ENCODE measurements at places on chromosomes 5 and 9.

DNA sequence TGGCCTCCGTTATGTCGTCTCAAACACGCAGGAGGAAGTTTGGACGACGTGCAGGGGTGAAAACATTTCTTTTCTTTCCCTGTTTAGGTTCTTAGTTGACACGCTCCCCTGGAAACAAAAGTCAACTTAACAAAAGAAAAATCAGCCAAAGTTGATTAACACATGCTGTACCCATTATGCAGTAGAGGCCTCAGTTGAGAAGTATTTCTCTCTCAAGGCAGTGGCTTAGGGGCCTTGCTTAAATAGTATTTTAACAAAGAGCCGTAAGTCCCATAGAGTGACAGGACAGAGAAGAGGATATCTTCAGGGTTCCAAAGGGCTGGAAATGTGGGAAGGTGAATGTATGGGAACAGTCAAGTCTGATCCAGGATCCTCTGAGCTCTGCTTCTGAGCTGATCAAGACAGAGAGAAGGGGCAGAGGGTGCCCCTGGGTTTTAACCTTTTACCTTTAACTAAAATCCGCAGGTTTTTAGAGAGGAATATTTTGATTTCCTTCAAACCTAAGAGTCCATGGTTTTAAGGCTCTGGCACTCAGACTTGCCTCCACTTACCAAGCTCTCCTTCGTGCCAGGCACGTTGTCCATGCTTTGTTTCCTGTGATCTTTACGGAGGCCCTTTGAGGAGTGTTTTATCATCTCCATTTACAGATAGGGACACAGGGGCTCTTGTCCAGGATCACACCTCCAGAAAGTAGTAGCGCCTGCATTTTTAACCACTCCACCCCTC lies 629 bp upstream of the CD74 start:
- no peak for DNase-seq

- DNase-seq: no peak
Observed at GRCh38 chr5:170300361-170301013, 2.9 kb upstream of the LCP2 start.

GRCh38 chr9:87708986-87709728 lies 16.8 kb upstream of the CTSL start:
- DNase-seq: no peak

DNA sequence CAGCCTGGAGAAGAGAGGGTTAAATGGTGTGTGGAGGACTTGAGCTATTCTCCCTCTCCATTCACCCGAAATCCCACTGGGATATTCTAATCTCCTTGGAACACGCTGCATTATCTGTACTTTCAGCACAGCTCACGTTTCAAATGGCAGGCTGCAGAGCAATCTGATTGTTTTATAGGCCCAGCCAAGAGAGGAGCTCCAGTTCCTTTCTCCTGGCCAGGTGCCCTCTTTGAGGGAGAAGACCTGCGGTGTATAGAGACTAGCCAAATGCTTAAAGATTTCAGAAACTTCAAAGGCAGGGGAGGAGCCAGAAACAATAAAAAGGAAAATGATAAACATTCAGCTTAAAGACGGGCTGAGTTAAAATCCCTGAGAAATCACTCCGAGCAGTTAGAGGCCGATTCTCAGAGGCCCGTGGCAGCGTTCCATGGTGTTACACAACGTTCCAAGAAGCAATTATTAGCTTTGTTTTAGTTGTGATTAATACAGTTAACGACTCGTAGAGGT lies 564.0 kb upstream of the KLF4 start:
- no peak for DNase-seq

DNA sequence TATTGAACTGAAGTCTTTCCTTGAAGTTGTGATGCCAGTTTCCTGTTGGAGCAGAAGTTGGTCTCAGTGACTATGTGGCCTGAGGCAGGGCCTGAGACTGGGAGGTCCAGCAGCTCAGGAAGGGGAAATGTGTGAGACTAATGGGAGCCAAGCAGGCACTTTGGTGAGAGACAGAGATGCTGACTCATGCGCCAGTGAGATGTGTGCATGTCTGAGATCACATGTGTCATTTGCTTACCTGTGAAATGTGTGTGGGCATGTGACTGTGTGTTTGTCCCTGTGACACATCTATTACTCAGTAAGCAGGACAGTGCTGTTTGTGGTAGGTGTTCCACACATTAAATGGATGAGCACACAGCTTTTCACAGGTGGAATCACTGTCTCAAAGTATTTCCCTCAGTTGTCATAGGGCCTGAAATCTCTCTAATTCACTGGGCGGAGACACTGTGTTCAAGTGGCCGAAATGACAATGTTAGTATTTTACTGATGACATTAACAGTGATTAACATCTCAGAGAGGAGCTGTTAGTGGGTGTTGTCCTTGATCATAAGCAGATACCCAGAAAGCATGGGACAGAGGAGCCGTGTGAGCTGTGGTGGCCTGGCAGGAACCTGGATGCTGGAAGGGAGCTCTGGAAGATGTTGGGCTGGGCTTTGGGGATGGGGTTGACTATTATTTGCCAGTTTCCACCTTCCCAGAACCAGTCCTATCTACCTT lies 7.4 kb downstream of the NPR2 start:
- no peak for DNase-seq

- DNase-seq: no peak
Observed at GRCh38 chr5:106417163-106417562, 1253.6 kb downstream of the EFNA5 start.

- no peak for DNase-seq
Observed at GRCh38 chr5:148984345-148984744, 78.5 kb downstream of the SH3TC2 start.

- no peak for DNase-seq
Observed at GRCh38 chr5:106759152-106759551, 911.6 kb downstream of the EFNA5 start.

- no peak for DNase-seq
Observed at GRCh38 chr5:87361536-87362213, 51.1 kb downstream of the CCNH start.

DNA sequence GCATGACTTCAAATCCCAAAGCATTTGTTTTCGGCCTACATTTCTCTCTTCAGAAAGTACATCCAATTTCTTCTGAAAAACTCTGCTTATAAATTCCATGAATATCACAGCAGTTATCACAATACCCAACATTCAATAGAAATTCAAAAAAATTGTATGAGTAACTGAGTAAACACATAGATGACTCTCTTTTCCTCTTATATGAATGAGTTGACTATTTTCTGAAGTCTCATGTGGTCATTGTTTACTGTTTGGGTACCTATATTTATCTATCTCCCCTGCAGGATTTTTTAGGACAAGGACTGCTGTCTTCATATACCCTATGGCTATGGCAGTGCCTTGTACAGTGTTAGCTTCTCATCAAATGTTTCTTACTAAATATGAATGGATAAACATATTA lies 157.1 kb downstream of the HTR1A start:
- DNase-seq: no peak

DNA sequence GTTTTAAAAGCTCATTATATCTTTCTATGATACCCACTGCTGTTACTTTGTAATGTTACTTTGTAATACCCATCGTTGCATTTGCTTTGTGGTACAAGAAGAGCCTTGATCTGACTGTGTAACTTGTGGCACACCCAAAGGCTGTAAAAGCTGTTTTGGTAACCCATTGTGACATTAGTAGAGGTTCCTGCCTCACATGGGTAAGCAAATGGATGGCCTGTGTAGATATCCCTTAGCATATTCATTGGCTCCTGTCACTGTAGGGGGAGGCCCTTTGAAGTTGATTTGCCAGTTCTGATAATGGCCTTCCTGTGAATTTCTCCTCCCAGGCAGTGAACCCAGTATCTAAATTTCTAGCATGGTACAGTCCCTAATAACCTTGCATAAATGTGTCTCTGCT lies 15.7 kb downstream of the CDK20 start:
- DNase-seq: no peak

- no peak for DNase-seq
Observed at GRCh38 chr9:69097064-69097463, 61.5 kb downstream of the FXN start.

DNA sequence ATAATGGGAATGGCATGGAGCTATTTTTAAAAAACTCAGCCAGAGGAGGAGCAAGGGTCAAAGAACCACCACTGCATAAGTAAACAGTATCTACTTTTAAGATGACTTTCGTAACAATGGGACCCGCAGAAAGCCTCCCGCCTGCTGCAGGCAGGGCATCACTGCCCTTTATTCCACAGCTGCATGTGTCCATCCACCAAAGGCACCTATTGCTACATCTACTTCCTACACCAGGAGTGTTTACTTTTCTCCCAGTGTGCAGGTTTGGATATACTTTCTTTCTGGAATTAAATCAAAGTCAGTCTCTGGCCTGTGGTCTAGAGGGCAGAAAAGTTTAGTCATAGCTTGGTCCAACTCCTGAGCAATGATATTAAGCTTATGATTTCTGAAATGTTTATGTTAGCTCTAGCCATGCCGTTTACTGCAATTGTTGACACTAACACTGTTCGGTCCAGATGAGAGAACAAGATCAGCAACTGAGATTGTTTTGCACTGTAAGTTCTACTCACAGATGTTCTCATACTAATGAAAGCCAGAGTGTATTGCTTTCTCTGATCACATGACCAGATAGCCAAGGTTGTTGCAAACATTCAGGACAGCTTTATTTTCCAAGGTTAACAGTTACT lies 391.5 kb downstream of the FGF10 start:
- no peak for DNase-seq

GRCh38 chr9:74770508-74771261 lies 117.0 kb downstream of the TRPM6 start:
- peak; percentile 37 for DNase-seq

- DNase-seq: no peak
Observed at GRCh38 chr9:78365748-78366697, 69.1 kb downstream of the PSAT1 start.

- no peak for DNase-seq
Observed at GRCh38 chr9:98500337-98500919, 208.3 kb downstream of the GABBR2 start.

DNA sequence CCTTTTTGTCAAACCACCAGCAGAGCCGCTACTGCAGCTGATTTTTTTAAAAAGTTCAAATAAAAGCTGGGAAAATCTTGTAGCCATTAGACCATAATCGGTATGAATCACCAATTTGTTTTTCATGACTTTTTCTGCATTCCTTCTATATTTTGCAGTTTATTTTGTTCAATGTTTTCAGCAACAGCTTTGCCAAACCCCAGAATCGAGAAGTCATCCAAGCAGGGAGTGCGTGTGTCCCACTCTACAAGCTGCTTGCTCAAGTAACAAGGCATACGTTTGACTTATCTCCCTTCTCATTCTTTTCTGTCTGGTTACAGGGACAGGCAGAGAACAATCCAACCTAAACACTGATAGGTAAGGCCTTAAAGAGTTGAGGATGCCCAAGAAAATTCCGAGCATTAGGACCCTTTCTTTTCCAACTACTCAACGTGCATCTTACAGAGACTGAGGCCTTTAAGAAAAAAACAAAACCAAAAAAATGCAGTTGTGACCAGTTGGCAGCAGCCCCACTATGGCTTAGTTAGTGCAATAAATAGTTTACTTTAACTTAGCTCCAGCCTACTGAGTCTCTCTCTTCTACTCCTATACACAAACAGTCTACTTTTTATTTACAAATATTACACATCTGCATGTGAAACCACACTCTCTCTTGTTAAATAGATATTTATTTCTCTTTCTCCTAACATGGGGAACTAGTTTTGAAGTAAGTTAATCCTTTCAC lies 134.7 kb upstream of the SLIT3 start:
- DNase-seq: no peak

DNA sequence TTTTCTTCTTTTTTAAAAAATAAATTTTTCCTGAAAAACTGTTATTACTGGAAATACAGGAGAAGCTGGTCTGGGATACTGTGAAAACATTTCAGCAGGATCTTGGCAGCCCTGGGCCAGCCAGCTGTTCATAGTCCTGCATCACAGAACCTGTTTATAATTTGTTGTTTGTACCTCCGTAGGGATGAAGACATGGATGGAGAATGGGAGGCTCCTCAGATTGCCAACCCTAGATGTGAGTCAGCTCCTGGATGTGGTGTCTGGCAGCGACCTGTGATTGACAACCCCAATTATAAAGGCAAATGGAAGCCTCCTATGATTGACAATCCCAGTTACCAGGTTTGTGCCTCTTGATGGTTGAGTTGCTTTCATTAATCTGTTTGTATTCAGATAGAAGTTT lies 12.4 kb upstream of the MAML1 start:
- DNase-seq: no peak

DNA sequence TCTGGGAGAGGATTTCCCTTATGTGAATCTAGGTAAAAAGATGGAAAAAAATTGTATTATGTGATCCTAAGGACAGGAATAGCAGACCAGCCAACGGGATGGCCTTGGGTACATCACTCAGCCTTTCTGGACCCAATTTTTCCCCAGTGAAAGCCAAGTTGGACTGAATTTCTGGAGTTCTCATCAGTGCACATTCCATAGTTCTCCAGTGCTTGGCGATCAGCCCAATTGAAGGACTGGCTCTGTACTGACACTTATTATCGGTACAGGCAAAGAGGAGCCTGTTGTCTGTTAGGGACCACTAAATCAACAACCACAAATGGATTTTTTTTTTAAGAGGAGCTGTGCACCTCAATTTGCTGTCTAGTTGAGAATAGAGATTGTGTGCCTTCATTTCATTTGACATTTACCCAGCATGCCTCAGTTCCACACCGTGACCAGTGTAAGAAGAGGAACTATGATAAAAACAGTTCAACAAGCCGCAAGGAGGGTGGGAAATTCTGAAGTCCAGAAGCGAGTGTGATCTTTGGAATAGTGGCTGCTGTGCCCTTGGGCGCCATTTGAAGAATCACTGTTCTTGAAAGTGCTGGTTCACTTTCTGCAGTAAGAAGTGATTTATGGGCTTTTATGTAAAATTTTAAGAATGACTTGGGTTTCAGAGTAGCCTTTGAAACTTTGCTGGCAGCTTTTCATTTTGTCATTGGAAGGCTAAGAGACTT lies 8.0 kb downstream of the ARL10 start:
- DNase-seq: no peak

- no peak for DNase-seq
Observed at GRCh38 chr9:92727716-92728700, 36.6 kb downstream of the BICD2 start.

DNA sequence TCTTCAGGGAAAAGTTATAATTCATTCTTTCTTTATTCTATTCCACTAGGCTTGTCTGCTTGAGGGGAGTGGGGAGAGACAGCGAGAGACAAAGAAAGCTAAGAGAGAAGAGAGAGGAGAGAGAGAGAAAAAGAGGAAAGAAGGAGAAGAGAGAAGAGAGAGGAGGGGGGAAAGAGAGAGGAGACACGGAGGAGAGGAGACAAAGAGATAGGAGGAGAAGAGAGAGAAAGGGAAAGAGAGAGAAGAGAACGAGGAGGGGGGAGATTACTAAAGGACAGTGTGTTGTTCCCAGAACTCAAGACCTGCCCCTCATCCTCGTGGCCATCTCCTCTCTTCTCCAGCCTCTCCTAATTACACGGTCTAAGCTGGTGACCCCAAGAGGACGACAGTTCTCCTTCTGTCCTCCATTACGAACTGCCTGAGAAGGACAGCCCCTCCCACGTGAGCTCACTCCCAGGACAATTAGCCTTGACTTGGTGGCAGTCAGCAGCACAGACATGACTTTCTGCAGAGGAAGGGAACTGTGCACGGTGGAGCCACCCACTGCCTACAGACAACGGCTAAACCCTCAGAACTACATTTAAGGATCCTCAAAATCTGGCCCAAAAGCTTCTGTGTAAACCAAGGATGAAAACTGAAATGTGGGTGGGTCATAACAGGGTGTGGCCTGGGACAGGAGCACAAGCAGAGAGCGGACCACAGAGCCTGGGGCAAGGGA lies 99.1 kb downstream of the COL23A1 start:
- no peak for DNase-seq

Measured in stimulated activated naive CD8-positive, alpha-beta T cell treated with anti-CD3 and anti-CD28 coated beads, Interleukin-15, amount 100 ng/mL, for 72 hours (primary cell).